NCI-H2081 (cell line): ENCODE measurements at places on chromosomes 12 and 14.

GRCh38 chr14:43215524-43215923, 1291.6 kb downstream of the FSCB start:
- DNase-seq: no peak

DNA sequence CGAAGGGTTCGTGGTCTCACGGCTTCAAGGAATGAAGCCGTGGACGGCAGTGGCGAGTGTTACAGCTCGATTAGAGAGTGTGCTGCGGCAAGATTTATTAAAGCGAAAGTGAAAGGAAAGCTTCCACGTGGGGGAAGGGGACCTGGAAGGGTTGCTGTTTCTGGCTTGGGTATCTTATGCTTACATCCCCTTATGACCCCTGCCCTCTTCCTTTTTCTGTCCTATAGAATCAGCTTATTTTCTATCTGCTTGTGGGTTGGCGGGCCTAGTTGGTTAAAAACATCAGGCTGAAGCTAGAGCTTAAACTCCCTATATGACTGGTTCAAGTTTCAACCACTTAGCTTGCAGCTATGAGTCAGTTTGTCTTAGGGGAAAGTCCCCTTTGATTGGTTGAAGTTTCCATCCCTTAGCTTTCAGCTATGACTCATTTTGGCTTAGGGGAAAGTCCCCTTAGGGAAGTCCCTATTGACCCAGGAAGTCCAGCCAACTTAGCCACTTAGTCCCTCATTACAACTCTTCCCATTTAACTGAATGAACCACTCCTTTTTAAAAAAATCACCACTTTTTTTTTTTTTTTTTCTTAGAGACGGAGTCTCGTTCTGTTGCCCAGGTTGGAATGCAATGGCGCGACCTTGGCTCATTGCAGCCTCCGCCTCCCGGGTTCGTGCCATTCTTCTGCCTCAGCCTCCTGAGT, 1494.7 kb upstream of the TMEM132C start:
- DNase-seq: no peak

GRCh38 chr12:104166465-104166864, 28.5 kb upstream of the NFYB start:
- DNase-seq: no peak

GRCh38 chr14:75446447-75446846, 18.6 kb downstream of the JDP2 start:
- DNase-seq: no peak

GRCh38 chr12:20629414-20630156, 65.5 kb upstream of the SLCO1C1 start:
- DNase-seq: no peak

GRCh38 chr12:1630133-1630826, 1.2 kb downstream of the WNT5B start:
- DNase-seq: peak; percentile 64

- DNase-seq: no peak
Measured at GRCh38 chr12:68439368-68440045, 107.3 kb upstream of the MDM1 start.

DNA sequence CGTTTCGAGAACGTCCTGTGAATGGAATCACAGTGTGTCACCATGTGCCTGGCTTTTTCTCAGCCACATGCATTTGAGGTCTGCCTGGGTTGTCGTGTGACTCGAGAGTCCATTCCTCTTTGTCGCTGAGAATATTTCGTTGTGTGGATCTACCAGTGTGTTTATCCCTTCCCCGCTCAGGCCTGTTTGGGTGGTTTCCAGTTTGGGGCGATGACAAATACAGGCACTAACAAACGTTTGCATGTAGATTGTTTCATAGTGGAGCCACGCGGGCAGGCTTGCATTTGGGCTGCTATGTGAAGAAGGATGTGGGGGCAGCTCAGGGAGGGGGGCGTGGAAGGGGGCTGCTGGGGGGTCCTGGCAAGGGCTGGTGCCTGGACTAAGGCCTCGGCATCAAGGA, 14.1 kb downstream of the RIN3 start:
- DNase-seq: no peak

DNA sequence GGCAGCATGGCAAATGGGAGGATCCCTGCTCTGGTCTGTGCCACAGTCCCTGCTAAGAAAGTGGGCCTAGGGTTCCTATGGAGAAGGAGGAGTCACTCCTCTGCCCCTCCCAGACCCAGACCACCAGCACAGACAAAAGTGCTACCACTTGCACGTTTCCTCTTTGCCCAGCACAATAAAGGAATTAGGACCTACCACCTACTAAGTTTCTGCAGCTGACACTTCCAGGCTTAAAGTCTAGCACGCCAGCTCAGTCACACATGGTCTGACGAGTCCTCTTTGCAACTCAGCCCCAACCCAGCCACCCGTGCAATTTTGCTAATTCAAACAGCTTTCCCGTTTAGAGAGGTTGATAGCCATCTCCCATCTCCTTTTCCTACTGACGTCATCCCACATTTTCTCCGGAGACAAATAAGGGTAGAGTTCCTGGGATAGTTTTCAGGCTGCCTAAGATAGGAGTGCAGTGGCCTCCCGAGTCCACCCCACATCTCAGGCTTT, 66.2 kb upstream of the PTGR2 start:
- DNase-seq: no peak

- DNase-seq: no peak
Measured at GRCh38 chr12:21379218-21379617, 6.5 kb downstream of the IAPP start.

DNA sequence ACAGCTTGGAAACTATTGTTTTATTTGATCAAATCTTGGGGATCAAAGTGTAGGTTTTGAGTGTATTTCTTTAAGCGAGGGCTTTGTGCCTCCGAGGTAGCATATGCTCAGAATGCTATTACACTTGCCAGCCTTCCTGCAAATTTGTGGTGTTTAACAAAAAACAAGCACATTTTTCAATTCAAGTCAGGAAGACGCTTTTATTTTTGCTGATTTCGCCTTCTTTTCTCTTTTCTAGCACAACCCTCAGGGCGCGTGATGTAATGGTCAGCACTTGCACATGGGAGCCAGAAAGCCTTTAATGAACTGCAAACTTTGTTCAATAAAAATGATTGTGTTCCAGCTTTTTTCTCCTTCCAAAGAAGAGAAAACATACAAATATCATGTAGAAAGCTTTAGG, 466.5 kb downstream of the PRKD1 start:
- DNase-seq: no peak

DNA sequence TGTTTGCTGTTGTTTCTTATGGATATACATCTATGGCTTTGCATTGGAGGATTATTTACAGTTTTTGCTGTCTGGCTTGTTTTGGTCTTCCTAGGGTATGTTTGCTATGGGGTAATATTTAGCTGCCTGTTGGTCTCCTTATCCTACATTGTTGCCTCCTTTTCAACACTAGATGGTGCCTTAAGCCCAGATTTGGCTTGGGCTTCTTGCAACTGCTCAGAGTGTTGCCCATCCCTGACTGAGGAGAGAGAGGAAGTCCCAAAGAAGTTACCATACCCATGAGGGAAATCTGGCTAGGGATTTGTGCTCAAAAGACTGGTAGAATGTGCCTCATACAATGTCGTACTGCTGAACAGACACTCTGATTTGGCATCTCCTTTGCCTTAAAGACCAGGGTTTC, 94.6 kb upstream of the MUCL1 start:
- DNase-seq: no peak
